ENCODE measurements at places on chromosomes 2 and 18.

DNA sequence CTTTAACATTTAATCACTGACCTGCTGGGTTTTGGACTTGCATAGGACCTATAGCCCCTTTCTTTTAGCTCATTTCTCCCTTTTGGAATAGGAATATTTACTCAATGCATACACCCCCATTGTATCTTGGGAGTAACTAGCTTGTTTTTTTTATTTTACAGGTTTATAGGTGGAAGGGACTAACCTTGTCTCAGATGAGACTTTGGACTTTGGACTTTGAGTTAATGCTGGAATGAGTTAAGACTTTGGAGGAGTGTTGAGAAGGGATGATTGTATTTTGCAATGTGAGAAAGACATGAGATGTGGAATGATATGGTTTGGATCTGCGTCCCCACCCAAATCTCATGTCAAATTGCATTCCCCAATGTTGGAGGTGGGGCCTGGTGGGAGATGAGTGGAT, 43.2 kb upstream of the SPATS2L start:
- DNase-seq, result no peak

DNA sequence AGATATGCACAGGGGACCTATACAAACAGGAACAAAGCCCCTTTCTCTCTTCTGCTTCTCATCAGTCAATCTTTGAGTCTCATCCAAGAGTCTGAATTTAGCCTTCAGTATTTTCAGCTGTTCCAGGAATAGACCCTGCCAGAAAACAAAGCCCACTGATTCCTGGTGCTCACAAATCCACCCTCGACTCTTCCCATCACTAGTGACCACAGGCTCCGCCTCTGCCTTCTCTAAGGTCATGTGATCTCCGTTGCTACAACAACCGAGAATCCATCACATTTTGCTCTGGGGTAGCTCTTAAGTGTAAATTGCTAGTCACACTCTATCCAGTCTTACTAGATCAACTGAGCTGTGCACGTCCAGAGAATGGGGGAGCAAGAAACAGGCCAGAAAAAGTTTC, 46.4 kb upstream of the SPTBN1 start:
- no peak for DNase-seq

GRCh38 chr2:225056330-225057073, 14.2 kb upstream of the DOCK10 start:
- DNase-seq, result no peak

DNA sequence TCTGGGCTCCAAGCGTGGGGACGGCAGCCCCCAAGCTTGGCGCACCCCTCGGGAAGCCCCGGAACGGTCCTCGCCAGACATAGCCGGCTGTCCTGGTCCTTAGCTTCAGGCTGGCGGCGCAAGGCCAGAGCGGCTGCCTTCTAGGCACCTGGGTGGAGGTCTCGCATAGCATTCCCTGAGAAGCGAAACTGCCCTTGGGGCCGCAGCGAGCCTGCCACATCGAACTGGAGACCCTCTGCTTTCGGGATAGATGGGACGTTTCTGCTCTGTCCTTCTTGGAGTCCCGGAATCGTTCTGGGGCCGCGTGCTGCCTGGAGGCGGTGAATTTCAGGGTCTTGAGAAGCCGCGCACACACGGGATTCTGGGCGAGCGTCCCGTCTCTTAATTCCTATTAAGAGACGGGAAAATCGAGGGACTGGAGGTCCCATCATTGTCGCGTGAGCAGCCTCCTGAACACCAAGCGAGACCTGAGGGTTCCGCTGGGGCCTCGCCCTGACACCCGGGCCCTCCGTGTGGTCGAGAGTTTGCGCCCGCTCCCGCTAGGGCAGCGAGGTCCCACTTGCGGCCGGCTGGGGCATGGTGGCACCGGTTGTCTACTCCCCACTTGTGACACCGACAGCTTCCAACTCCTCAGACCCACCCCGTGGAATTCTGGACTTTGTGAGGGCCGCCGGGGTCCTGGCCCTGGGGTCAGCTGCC, 9.7 kb upstream of the EN1 start:
- DNase-seq, result no peak

GRCh38 chr2:29718076-29718686, 203.2 kb downstream of the ALK start:
- no peak for DNase-seq

GRCh38 chr2:31998731-31999383, 12.0 kb downstream of the MEMO1 start:
- DNase-seq, result no peak

- no peak for DNase-seq
Measured at GRCh38 chr18:3599195-3599594, 149.2 kb downstream of the TGIF1 start.

DNA sequence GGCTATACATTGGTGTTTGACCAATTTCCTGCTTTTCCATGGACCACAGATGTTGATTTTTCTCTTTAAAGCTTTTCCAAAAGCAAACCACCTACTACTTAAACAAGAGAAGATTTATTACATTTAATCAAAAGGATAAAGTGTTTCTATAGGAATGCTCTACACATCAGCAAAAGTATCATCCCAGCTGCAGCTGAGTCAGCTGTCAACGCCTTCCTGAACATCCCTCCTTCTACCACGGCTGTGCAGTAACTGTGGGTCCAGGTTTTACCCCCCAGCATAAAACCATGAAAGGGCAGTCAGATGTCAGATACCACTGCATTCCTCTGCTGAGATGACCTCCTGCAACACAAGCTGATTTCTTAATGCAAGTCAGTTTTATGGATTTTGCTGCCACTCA, 524.5 kb upstream of the MEX3C start:
- DNase-seq, result no peak

DNA sequence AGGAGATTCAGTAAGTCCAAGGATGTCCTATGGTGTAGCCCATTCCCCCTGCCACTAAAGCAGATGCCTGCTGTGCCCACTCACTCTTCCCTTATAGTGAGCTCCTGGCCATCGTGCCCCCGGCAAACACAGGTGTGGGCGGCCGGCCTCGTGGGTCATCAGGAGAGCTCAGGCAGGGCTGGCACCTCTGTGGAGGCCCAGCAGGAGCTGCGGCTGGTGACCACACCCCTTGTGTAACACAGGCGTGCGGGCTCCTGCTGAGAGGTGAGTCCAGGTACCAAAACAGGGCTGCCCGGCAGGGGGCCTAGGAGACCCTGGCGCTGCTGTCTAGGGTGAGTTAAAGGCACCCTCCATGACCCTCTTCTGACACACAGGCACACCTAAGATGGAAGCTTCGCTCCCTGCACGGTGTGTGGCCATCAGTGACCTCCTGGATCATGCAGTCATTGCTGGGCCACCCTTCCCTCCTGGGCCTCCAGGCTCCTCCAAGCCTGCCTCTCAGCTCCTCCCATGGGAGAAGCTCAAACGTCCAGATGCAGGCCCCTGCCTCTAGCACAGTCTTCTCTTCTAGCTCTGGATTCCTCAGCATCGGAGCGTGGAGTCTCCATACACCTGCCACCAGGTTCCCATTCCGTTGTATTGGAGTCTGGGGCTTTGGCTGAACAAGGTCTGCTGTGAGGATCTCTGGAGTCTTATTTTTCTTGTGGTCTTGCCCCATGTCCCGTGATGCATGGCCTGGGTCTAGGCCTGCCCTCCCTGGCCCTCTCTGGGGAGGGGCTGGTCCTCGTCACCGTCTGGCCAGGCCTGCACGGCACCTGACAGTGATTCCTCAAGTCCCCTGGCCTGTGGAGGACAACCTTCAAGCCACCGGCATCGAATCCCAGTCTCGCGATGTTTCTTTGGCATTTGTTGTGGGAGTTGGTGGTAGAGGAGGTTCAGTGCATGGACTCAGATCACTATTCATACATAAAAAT, 246.9 kb downstream of the ACKR3 start:
- DNase-seq, result no peak

DNA sequence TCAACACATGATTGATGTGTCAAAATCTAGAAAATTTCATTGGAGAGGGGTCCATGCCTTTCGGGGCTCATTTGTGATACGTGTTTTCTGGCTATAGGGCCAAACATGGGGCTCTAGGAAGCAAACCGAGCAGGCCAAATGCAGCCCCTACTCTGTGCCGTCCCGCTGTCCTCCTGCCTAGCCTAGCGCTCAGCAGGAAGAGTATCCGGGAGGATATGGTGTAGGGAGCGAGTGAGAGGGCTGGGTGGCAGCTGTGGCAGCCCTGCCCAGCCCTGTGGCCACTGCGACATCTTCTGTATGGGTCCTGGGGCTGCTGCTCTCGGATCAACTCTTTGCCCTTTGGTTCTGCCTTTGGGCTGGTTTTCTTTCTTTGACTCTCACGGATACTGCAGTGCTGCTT, 120.1 kb upstream of the MAP3K20 start:
- DNase-seq, result no peak

DNA sequence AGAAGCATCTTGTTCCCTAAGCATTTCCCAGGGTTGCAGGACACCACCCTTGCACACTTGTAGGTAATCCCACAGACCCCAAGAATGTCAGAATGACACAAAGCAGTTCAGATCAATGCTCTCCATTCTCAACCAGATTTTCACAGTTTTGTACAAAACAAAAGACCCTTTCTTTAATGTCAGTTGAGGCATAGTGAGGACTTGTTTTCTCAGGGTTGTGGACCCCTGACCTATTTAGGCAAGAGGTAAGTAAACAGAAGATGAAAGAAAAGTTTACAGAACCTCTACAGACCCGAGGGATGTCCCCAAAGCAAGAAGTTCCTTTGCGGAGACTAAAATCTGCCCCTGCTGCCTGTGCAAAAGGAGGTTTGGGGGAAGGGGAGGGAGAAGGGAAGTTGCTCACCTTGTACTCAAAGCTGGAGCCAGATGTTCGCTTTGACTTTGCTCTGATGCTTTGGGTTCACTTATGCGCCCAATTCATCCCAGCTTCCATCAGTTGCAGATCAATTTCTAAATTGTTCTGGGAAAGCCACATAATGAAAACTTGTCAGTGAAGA, 635.4 kb downstream of the EPHA4 start:
- no peak for DNase-seq

DNA sequence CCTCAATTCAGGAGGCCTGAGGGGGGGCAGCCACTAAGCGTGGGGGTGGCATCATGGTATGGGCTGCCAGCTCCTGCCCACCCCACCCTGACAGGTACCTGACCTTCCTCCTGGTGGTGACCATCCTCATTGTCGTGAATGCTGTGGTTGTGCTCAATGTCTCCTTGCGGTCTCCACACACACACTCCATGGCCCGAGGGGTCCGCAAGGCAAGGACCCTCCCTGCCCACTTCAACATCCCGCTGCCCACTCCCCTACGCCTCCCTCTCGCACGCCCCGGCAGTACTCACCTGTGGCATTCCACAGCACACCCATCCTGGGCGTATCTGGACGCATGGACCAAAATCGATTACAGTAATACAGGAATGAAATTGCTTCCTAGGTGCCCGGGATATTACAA, 4.0 kb downstream of the CHRNG start:
- DNase-seq, result no peak

DNA sequence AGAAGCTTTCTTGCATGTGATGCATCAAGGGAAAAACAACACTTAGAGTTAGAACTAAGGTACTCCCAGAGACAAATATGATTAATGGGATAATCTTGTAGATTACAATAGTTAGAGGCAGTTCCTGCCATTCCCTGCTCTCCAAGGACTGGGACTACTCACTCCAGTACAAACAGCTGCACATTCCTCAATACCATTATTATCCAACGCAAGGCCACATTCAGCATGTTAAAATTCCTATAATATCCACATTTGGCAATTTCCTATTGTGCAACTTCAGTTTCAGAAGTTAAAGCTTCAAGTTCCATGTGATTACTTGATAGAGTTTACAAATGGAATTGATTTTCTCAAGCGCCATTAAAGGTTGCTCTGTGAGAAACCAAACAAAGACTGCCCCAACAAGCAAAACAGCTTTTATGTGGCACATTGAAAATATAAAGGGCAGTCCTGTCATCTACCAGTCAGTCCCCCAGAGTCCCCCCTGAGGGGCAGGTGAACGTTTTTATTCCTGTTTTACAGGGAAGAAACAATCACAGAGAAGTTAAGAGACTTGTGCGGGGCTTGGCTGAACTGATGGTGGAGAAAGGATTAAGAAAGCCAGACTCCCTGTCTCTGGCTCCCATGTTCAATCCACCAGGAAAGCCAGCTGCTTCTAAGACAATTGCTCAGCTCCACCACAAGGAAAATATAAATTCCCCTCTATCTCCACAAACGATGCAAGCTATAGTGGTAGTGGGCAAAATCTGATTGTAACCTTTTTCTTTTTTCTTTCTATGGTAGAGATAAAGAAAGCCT, 72.6 kb downstream of the TXNL1 start:
- DNase-seq, result no peak

GRCh38 chr2:181463588-181463987, 6.4 kb downstream of the ITGA4 start:
- DNase-seq, result no peak

DNA sequence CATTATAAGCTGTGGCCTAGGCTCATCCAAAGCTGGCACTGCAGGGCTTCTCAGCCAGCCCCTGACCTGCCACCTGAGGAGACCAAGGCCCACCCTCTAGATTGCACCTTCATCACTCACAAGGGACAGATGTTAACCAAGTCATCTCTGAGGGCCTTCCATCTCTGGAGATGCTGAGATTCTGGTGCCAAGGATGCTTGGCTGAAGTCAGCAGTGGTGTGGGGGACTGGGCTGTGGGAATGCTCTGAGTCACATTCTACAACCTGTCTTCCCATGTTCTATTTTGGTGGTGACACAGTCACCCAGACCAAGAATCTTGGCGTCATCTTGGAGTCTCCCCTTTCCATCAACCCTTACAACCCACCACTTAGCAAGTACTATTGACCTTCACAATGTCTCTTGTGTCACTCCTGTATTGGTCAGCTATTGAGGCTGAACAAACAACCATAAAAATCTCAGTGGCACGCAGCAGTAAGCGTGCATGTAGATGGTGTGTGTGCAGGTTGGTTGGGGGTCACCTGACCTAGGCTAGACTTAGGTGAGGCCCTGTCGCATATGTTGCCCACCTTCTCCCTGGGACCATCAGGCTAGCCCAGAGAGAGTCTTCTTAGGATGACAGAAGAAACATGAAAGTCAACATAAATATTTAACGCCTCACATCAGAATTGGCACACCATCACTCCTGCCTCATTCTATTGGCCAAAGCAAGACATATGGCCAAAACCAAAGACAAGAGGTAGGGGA, 135.0 kb downstream of the SMAD7 start:
- no peak for DNase-seq

DNA sequence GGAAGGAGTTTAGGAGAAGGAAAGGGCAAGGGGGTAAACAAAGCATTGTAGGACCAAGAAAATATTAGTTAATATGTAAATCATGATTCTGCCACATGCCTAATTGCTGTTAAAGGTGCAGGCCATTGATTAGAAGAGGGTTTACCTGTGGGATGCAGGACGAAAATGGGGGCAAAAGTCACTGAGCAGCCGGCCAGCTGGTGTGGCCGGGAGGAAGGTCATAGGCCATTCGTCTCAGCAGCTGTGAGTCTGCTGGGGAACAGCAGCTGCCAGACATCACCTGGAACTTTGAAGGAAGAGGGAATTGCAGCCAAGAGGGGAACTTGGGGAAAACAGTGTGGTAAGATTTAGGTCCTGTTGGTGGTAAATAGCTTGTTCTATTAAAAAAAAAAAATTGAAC, 184.4 kb downstream of the DYSF start:
- no peak for DNase-seq

- no peak for DNase-seq
Measured at GRCh38 chr2:144950899-144951560, 431.1 kb upstream of the ZEB2 start.

DNA sequence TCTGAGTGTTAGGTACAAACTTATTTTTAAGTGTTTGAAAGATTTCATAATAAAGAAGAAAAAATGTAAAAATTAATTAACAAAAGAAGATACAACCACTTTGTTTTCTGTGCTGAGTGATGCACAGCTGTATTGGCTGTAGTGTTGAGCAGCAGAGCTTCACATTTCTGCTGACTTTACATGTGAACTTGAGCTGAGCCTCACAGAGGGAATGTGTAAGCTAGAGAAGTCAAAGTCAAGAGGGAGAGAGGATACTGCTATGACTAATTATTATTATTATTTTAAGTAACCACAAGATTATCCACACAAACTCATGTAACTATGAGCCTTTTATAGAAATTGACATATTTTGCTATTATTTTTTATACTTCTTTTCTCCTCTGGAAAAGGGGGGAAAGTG, 159.1 kb upstream of the ZSWIM2 start:
- DNase-seq, result no peak

Measured in activated CD4-positive, alpha-beta T cell treated with anti-CD3 and anti-CD28 coated beads, Interleukin-2, Interleukin-6, amounts not matched to agents 100 ng/mL and 50 ng/mL, durations not matched to agents 16 hours and 8 hours (primary cell).